ENCODE measurements at places on chromosomes 6 and 20. TPM values are rescaled to one million over a fixed set of nuclear protein-coding genes. Genes with fewer than 3 reads are reported as not detected.

Gene RBM24
- total RNA-seq = 1.9 TPM

Gene FRMD1
- total RNA-seq = 1.4 TPM

Gene FGD2
- 76.7 TPM for total RNA-seq

DNA sequence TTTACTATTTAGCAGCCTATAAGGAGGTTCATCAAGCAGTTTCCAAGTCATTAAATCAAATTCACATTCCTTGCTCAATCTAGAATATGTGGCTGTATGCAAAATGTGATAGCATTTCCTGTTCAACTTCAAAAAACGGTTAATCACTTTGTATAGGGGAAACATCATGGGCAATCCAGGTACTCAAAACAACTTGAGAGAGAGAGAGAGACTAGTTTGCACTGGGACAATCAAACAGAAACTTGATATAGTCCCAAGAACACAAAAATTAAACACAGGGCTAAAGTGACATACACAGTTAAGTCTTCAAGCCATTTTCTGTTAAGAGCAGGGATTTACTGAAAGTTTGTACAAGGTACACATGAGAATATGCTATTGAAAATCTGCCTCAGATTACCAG lies 7.4 kb downstream of the CPNE1 start:
- H3K27ac ChIP-seq = no peak overlapping the region
- peaks cover 20% of the 10 kb centered on the region for H3K36me3 ChIP-seq
- H3K4me1 ChIP-seq = peaks cover 15% of the 10 kb centered on the region
- H3K4me3 ChIP-seq = no peak overlapping the region
- no peaks in the 10 kb centered on the region for H3K27me3 ChIP-seq

GRCh38 chr6:36947570-36948351 lies 6.8 kb upstream of the PI16 start:
- no peaks in the 10 kb centered on the region for H3K36me3 ChIP-seq
- no peak overlapping the region for H3K4me3 ChIP-seq
- H3K27ac ChIP-seq = no peak overlapping the region
- no peaks in the 10 kb centered on the region for H3K4me1 ChIP-seq

DNA sequence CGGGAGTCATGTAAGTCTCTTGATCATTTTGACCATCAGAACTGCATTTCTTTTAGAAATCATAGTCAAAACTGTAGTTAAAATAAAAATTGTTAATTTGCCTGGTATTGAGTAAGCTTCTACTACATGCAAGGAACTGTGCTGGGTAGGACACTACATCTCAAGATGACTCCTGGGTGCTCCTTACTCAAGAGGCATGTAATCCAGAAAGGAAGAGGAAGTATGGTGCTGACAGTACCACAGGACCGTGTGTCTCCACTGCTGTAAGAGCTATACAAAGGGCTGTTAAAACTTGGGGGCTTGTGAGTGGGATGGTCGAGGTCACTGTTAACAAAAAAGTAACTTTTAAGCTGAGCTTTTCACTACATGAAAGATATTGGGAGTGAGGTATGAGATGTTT lies 508.3 kb upstream of the SOX4 start:
- no peaks in the 10 kb centered on the region for H3K36me3 ChIP-seq
- H3K4me3 ChIP-seq = no peak overlapping the region
- H3K4me1 ChIP-seq = no peaks in the 10 kb centered on the region
- H3K27me3 ChIP-seq = no peaks in the 10 kb centered on the region
- H3K27ac ChIP-seq = no peak overlapping the region

DNA sequence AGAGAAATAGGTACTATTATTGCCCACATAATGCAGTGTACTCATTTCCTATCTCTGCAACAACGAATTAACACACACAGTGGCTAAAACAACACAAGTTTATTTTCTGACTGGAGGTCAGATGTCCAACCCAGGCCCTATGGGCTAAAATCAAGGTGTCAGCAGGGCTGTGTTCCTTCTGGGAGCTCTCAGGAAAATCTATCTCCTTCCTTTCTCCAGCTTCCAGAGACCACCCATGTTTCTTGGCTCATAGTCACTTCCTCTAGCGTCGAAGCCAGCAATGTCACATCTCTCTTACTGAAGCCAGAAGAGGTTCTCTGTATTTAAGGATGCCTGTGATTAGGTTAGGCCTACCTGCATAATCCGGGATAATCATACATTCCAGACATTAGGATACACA lies 60.9 kb upstream of the TOP1 start:
- no peak overlapping the region for H3K27ac ChIP-seq
- H3K4me1 ChIP-seq = no peaks in the 10 kb centered on the region
- H3K4me3 ChIP-seq = no peak overlapping the region
- no peaks in the 10 kb centered on the region for H3K36me3 ChIP-seq

- no peak overlapping the region for H3K27ac ChIP-seq
- no peak for DNase-seq
- H3K27me3 ChIP-seq = no peaks in the 10 kb centered on the region
- peaks cover 12% of the 10 kb centered on the region for H3K4me1 ChIP-seq
- no peak overlapping the region for H3K4me3 ChIP-seq
These were observed 109.7 kb upstream of the FOXQ1 start for GRCh38 chr6:1202201-1202600.

GRCh38 chr6:32685603-32686002 lies 19.1 kb upstream of the HLA-DQB1 start:
- H3K4me1 ChIP-seq = no peaks in the 10 kb centered on the region
- no peaks in the 10 kb centered on the region for H3K36me3 ChIP-seq
- no peak for DNase-seq
- H3K4me3 ChIP-seq = no peak overlapping the region

GRCh38 chr6:36650848-36651478 lies 27.6 kb upstream of the CDKN1A start:
- H3K27ac ChIP-seq = no peak overlapping the region
- H3K4me3 ChIP-seq = no peak overlapping the region
- no peaks in the 10 kb centered on the region for H3K36me3 ChIP-seq
- H3K4me1 ChIP-seq = no peaks in the 10 kb centered on the region
- H3K27me3 ChIP-seq = no peaks in the 10 kb centered on the region

DNA sequence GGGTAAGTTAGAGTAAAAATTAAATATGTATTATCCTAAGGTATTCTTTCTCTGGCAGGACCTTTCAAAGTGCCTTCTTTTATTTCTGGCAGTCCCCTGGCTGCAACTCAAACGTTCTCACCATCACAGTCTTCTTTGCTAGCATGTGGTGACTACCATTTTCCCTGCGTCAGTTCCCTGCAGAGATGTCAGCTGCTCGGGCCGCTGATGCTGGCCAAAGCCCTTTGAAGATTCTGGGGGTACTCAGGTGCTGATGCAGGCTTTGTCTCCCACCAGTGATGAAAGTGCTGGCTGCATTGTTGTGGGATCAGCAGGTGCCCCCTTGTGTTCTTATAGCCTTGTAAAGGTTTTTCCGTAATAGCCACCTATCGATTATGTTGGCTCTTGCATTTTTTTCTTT lies 140.1 kb downstream of the BTBD3 start:
- H3K4me3 ChIP-seq = no peak overlapping the region
- no peaks in the 10 kb centered on the region for H3K4me1 ChIP-seq
- H3K36me3 ChIP-seq = no peaks in the 10 kb centered on the region
- no peak overlapping the region for H3K27ac ChIP-seq
- no peaks in the 10 kb centered on the region for H3K27me3 ChIP-seq

GRCh38 chr6:134424798-134425170 lies 106.9 kb upstream of the SGK1 start:
- no peaks in the 10 kb centered on the region for H3K27me3 ChIP-seq
- H3K4me3 ChIP-seq = no peak overlapping the region
- no peaks in the 10 kb centered on the region for H3K4me1 ChIP-seq
- no peak overlapping the region for H3K27ac ChIP-seq
- no peak for DNase-seq

GRCh38 chr6:123810948-123811347 lies 7.3 kb downstream of the NKAIN2 start:
- H3K4me3 ChIP-seq = no peak overlapping the region
- no peaks in the 10 kb centered on the region for H3K27me3 ChIP-seq
- no peaks in the 10 kb centered on the region for H3K4me1 ChIP-seq
- DNase-seq = no peak

DNA sequence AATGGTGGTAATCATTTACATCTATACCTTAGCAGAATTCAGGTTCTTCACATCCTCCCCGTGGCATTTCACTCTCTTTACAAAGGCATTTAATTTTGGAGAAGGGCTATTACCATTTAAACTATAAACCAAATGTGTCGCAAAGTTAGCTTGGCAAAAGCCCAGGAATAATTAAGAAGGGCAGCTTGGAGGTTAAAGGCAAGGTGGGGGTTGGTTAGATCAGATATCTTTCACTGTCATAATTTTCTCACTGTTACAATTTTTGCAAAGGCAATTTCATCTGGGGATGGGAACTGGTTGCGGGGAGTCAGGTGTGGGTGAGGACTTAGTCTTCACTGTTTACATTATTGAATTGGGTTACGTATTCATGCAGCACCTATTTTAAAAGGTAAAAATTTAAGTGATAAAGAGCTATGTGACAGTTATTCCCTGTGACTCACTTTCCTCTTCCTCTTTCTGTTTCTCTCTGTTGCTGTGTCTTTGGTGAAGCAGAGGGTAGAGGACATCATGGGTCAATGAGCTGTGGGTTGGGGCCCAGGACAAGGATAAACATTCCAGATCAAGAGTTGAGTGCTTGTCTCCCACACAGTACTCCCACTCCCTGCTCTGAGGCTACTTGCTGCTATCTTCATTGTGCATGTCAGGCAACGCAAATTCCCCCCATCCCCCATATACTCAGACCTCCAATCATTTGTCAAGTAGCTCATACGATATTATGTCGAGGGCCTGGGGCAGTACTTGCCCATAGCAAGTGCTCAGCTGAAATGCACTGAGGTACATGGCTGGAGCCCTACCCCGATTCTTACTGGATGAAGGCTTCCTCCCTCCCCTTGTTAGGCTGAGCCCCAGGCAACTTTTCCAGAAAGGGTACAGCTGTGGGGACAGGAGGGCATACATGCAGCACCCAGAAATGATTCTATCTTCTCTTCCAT lies 223.1 kb upstream of the MYLIP start:
- no peak overlapping the region for H3K4me3 ChIP-seq
- H3K36me3 ChIP-seq = no peaks in the 10 kb centered on the region
- H3K27ac ChIP-seq = no peak overlapping the region

GRCh38 chr6:82246802-82247504 lies 591 bp downstream of the IBTK start:
- H3K4me3 ChIP-seq = peak overlapping the region; percentile 86
- peak overlapping the region; percentile 94 for H3K27ac ChIP-seq
- H3K27me3 ChIP-seq = no peaks in the 10 kb centered on the region
- DNase-seq = peak; percentile 81
- H3K4me1 ChIP-seq = peaks cover 9% of the 10 kb centered on the region

- no peak overlapping the region for H3K27ac ChIP-seq
- no peaks in the 10 kb centered on the region for H3K27me3 ChIP-seq
- no peak for DNase-seq
- H3K4me1 ChIP-seq = no peaks in the 10 kb centered on the region
- H3K36me3 ChIP-seq = no peaks in the 10 kb centered on the region
These were observed 52.0 kb upstream of the FYN start for GRCh38 chr6:111925296-111925695.

DNA sequence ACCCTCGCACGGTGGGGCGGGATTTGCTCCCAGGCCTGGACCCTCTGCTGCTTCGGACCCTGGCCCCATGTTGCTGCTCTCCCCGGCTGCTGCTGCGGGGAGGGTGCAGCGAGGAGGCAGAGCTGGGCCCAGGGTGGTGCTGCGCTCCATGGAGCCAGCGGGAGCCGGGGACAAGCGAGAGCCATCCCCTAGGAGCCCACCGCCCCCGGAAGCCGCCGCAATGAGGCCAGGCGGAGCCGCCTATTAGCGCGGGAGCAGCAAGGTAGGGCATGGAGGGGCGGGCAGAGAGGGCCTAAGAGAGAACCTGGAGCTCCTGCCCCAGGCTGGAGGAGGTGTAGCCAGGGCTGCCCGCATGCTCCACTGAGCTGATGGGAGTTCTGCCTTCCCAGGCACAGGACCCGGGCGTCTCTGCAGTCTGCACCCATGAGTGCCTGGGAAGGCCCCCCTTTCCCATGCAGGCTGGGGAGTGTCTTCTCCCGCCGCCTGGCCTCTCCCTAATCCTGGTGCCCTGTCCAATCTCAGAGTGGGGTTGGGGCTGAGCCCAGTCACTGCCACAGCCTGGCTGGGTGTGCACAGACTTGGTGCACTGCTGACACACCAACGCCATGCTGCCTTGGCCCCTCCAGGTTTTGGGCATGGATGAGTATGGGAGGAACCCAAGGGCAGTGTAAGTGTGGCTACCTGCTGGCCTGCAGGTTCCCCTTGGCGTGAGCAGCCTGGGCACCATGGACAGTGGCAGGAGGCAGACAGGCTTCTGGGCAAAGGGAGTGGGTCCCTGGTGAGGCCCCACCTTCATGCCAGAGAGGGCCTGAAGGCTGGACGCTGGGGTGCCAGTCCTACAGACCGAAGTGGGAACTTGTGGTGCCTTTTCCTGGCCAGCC lies 360.6 kb upstream of the MAP3K7 start:
- H3K4me3 ChIP-seq = no peak overlapping the region
- H3K27me3 ChIP-seq = no peaks in the 10 kb centered on the region
- H3K36me3 ChIP-seq = no peaks in the 10 kb centered on the region
- no peaks in the 10 kb centered on the region for H3K4me1 ChIP-seq

- DNase-seq = no peak
- H3K27me3 ChIP-seq = peaks cover 69% of the 10 kb centered on the region
- H3K4me3 ChIP-seq = no peak overlapping the region
- no peak overlapping the region for H3K27ac ChIP-seq
These were observed 9.7 kb downstream of the TFAP2D start for GRCh38 chr6:50722829-50723554.

DNA sequence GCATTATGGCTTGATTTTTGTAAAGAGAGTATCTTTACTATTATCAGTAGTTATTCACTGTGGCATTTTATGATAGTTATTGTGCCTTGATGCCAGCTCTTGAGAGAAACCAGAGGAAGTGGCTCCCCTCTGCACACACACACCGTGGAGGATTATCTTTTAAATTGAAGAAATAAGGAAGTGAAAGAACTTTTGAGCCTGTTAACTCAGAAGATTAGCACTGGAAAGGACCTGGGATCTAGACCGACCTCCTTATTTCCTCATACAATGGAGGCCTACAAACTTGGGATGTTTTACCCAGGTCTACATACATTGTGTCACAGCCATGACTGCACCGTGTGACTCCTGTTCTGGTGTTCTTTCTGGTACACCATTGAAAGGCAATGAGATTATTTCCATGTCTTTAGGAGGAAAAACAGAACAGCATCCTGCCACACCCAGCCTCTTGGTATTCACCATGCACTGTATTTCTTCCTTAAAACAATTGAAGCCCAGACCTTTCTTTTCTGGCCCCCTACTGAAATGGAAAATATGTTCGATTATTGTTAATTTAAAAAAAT lies 40.6 kb downstream of the HECA start:
- no peak overlapping the region for H3K27ac ChIP-seq
- no peaks in the 10 kb centered on the region for H3K27me3 ChIP-seq
- peaks cover 22% of the 10 kb centered on the region for H3K36me3 ChIP-seq
- no peak overlapping the region for H3K4me3 ChIP-seq
- DNase-seq = no peak

DNA sequence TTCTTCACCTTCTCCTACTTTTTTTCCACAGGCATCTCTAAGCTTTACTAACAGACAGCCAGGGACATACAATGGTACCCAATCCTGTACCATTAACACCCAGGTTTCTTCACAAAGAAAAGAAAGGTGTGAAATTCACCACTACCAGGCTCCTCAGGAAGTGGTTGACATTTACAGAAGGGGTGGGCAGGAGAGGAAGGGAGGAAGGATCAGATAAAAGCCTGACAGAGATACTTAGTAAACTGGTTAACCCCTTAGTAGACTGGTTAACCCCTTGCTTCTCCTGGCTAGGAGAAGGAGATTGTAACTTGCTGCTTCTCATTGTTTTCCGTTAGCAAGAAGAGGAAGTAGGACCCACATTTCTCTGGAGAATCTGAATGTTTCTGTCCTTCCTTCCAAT lies 7.2 kb downstream of the SAMD3 start:
- no peak overlapping the region for H3K27ac ChIP-seq
- H3K36me3 ChIP-seq = no peaks in the 10 kb centered on the region
- DNase-seq = no peak
- H3K4me1 ChIP-seq = no peaks in the 10 kb centered on the region
- H3K4me3 ChIP-seq = no peak overlapping the region
- H3K27me3 ChIP-seq = peaks cover 2% of the 10 kb centered on the region
